ENCODE measurements at places on chromosomes 7 and 10. TPM values are rescaled to one million over a fixed set of nuclear protein-coding genes. Genes with fewer than 3 reads are reported as not detected.

Gene ZNF398
- 9.6 TPM for total RNA-seq

Gene LOXL4
- not detected for total RNA-seq

Gene MACC1
- total RNA-seq = 0.09 TPM

Gene PARP12
- total RNA-seq = 25.7 TPM

GRCh38 chr7:156380261-156380660 is 260.3 kb upstream of the RNF32 start:
- no peaks in the 10 kb centered on the region for H3K4me1 ChIP-seq
- no peak overlapping the region for H3K27ac ChIP-seq
- peaks cover 15% of the 10 kb centered on the region for H3K27me3 ChIP-seq
- DNase-seq = no peak
- H3K36me3 ChIP-seq = no peaks in the 10 kb centered on the region
- no peak overlapping the region for H3K4me3 ChIP-seq

GRCh38 chr10:116602648-116603400 is 12.1 kb downstream of the PNLIPRP1 start:
- H3K27ac ChIP-seq = no peak overlapping the region
- peaks cover 7% of the 10 kb centered on the region for H3K27me3 ChIP-seq
- H3K4me1 ChIP-seq = no peaks in the 10 kb centered on the region
- no peak for DNase-seq
- H3K4me3 ChIP-seq = no peak overlapping the region

GRCh38 chr7:90777041-90777440 is 180.9 kb downstream of the CDK14 start:
- no peak for DNase-seq
- H3K4me3 ChIP-seq = no peak overlapping the region
- H3K27ac ChIP-seq = no peak overlapping the region
- no peaks in the 10 kb centered on the region for H3K36me3 ChIP-seq

DNA sequence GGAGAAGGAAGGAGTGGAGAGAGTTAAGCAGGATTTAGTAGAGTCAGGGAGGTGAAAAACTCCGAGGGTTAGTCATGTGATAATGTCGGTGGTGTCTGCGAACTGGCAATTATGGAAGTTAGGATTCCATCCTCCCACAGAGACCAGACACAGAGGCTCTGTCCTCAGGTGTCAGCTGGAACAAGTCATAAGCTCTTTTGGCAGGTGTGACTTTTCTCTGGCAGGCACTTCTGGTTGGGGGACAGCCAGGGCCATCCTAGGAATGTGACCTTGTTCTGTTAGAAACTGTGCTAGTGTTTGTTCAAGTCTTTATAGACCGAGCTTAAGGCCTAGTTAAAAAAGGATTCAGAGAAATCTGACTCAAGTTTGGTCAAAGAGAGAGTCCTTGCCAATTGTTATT is 371.0 kb downstream of the DPP6 start:
- DNase-seq = no peak
- no peaks in the 10 kb centered on the region for H3K36me3 ChIP-seq
- no peaks in the 10 kb centered on the region for H3K4me1 ChIP-seq
- no peak overlapping the region for H3K27ac ChIP-seq
- no peaks in the 10 kb centered on the region for H3K27me3 ChIP-seq

GRCh38 chr10:53453196-53453595 is 680.6 kb upstream of the MBL2 start:
- no peak for DNase-seq
- no peaks in the 10 kb centered on the region for H3K27me3 ChIP-seq
- H3K36me3 ChIP-seq = no peaks in the 10 kb centered on the region
- no peak overlapping the region for H3K4me3 ChIP-seq
- H3K27ac ChIP-seq = no peak overlapping the region

DNA sequence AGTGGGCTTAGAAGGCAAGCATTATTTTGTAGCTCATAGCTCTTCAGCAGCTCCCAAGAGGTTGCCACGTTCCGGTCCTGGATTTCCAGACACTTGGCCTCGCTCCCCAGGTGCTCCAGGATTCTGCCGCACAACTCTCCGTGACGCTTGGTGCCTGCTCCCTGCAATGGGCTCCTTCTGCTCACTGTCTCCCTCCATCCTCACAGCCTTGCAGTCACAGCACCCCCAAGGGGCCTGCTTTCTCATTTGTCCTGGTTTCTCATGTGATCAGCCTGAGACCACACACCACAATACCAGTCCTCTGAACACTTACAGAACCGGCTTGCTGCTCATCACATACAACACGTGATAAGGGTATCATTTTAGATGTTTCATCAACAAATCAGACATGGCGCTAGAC is 9.8 kb downstream of the IGFBP3 start:
- no peak overlapping the region for H3K4me3 ChIP-seq
- DNase-seq = no peak
- peaks cover 10% of the 10 kb centered on the region for H3K27me3 ChIP-seq

DNA sequence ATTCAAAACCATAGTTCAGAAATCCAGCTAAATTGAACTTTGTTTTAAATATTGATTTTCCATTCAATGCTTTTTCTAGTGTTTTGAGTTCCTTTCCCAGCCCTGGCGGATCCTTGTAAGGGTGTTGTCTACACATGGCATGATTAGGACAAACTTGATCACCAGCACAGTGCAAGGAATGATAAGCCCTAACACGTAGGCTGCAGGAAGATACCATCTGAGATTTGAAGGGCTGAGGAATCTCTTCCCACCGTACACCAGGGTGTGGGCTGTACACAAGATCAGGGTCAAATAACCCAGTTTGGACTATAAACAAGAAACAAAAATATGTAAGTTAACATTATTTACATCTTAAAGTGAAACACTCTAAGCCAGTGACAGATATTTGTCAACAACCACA is 27.4 kb downstream of the STEAP4 start:
- H3K36me3 ChIP-seq = no peaks in the 10 kb centered on the region
- DNase-seq = no peak
- H3K4me1 ChIP-seq = no peaks in the 10 kb centered on the region
- H3K4me3 ChIP-seq = no peak overlapping the region
- peaks cover 5% of the 10 kb centered on the region for H3K27me3 ChIP-seq
- H3K27ac ChIP-seq = no peak overlapping the region

- H3K4me1 ChIP-seq = no peaks in the 10 kb centered on the region
- H3K4me3 ChIP-seq = no peak overlapping the region
- no peaks in the 10 kb centered on the region for H3K36me3 ChIP-seq
- no peaks in the 10 kb centered on the region for H3K27me3 ChIP-seq
- DNase-seq = no peak
Measured at GRCh38 chr7:157293413-157293788, 43.4 kb upstream of the DNAJB6 start.

Data from activated CD4-positive, alpha-beta T cell treated with anti-CD3 and anti-CD28 coated beads for 36 hours (primary cell).